ENCODE measurements at places on chromosomes 13 and 19.

- no peak for DNase-seq
Observed at GRCh38 chr19:18128044-18128443, 24.9 kb upstream of the PIK3R2 start.

DNA sequence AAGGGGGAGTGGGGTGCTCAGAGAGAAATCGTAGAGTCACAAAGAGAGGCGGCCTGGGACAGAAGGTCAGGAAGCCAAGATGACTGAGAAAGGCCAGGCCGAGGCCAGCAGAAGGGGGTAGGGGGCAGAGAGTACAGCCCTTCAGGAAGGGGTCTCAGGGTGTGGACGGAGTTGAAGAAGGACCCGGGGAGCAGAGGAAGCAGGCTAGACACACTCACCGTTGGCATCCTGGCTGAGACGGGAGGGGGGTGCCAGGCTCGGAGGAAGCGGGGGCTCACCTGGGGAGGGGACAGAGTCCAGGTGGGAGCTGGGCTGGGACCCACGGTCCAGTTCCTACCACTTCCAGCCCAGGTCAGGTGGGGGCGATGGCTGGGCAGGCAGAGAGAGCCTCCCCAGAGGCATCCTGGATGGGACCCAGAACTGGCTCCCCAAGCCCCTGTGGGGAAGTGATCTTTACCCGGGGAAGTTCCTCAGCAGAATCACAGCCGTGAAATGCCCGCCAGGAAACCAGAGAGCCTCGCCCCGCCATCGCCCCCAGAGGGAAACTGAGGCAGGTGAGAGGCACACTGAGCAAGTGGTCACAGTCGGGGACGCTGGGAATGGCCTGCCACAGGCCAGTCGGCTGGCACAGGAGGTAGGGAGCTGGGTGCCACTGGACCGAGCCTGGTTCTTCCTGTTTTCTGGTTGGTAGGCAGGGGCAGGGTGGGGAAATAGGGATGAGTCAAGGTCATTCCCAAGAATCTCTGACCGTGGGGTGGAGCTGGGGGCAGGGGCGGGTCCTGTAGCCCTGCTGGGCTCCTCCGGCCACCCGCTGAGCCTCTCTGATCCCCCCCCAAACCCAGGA is 1.4 kb downstream of the MATK start:
- no peak for DNase-seq

DNA sequence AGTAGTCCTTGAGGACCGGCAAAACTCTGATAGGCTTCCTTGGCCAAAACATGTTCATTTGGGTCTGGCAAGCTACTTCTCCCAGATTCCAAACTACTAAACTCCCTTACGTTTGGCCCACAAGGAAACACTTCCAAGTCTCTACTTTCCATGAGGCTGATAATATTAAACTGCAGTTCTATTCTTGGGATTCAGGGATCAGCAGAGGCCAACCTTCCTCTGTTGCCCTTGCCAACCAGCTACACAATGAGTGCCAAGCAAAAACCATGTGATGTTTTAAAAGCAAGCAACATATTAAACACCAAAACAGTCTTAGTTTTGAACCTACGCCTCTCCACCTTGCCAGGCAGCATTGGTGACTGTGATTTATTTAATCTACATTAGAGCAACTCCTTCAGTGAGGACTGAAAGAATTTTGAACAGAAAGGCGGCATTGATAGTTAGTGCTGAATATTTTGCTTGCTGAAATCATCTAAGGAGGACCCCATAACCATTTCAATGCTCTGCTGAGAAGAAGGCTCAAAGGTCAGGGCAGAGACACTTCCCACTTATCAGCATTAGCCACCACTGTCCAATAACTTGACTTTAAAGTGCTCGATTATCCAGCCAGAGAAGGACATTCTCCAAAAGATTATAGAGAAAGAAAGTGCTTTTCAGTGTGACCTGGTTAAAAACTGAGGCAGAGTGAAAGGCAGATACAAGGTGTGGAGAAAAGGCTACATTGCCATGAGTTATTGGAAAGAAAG is 287.1 kb downstream of the TBC1D4 start:
- DNase-seq: no peak

- DNase-seq: no peak
Observed at GRCh38 chr19:35002037-35002535, 2.0 kb downstream of the GRAMD1A start.

DNA sequence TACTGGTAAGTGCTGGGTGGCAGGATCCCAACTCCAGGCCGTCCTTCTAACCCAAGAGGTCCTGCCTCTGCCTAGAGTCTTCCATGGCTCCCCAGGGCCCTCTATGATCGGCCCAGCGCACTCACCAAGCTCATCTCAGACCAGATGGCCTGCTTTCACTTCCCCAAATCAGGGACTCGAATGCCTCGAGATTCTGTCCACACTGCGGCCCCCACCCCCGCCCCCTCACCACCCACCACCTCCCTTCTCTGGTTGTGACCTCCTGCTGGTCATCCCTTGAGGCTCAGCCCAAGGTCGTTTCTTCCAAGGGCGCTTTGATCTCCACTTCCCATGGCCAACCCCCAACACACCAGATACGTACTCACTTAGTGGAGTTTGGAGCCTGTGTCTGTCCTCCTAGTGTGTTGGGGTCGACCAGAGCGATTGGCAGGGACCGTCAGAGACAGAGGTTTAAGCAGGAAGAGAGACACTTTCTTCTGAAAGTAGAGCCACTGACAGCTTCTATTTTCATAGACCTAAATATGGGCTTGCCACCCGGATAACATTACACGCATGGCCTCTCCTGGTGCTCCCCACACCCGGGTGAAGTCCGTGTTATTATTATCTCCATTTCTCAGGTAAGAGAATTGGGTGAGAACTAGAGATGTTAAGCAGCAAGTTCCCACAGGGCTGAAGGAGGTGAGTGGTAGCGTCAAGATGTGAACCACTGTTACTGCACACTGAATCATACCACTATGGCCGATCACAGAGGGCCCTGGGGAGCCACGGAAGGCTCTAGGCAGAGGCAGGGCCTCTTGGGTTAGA is at the start of gene FCER2:
Gene FCER2 (minus strand): TSS at position 478 of the 804 bp plus-strand sequence. CDS start 2,371 bp downstream, outside the sequence.
- no peak for DNase-seq

GRCh38 chr19:44587963-44588770 is 25.2 kb upstream of the IGSF23 start:
- no peak for DNase-seq

- DNase-seq: no peak
Observed at GRCh38 chr19:41945135-41945766, 13.9 kb downstream of the RABAC1 start.

- DNase-seq: no peak
Observed at GRCh38 chr19:31232871-31233270, 116.4 kb downstream of the TSHZ3 start.

GRCh38 chr19:15464394-15465385 is at the start of gene RASAL3:
Gene RASAL3, minus strand, starts transcription at chr19:15464544. Its CDS starts 186 bp downstream, at chr19:15464358.
- DNase-seq: no peak

- DNase-seq: no peak
Observed at GRCh38 chr13:43195551-43195950, 172.2 kb downstream of the DNAJC15 start.

- DNase-seq: no peak
Observed at GRCh38 chr13:79406597-79406908, 498 bp upstream of the RBM26 start.

- DNase-seq: no peak
Observed at GRCh38 chr19:16024266-16025107, 51.8 kb upstream of the TPM4 start.

DNA sequence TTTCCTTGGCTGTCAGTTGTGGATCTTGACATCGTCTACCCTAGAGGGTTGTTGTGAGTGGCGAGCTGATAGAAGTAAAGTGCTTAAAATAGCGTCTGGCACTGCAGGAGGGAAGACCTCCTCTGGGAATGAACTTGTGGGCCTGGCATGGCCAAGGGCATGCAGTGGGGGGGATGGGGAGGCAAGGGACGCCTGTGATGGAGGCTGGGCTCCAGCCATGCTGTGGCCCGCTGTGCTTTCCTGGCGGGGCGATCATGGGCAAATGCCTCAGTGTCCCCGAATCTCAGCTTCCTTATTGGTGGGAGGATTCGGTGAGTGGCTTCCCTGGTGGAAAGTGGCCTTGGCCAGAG is 10.7 kb downstream of the CARM1 start:
- DNase-seq: no peak
